CD4-positive, CD25-positive, alpha-beta regulatory T cell (primary cell): ENCODE measurements at places on chromosomes 2 and 18. TPM values are rescaled to one million over a fixed set of nuclear protein-coding genes. Genes with fewer than 3 reads are reported as not detected.

DNA sequence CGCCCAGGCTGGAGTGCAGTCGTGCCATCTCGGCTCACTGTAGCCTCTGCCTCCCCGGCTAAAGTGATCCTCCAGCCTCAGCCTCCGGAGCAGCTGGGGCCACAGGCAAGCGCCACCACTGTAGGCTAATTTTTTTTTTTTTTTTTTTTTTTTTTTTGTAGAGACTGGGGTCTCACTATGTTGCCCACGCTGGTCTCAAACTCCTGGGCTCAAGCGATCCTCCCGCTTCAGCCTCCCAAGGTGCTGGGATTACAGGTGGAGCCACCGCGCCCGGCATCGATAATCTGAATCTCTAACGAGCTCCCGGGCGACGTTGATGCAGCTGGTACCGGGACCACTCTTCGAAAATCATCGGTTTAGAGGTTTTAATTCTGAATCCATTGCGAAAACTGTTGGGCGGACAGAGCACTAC is 520 bp upstream of the CYP20A1 start:
- DNase-seq: no peak

- no peak for DNase-seq
Observed at GRCh38 chr2:191041418-191042161, 27.6 kb upstream of the STAT1 start.

GRCh38 chr2:106076941-106077340 is 117.2 kb downstream of the UXS1 start:
- DNase-seq: peak; percentile 43

DNA sequence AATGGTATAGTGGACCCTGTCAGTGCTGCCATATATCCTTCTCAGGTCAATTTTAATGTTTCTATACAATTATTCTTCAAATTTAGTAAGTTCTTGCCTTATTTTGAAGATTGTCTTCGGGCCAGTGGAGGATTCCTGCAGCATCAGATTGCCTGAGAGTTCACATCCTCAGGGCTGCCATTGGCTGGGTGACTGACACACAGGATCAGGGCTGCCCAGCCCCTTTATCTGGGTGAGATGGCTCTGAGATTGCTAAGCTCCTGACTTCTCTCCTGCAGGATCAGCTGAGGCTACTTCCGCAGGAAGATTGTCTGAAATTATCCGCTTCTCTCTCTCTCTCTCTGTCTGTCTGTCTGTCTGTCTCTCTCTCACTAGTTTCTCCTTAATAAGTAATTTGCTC is 567.4 kb downstream of the TSN start:
- no peak for DNase-seq

- DNase-seq: no peak
Observed at GRCh38 chr2:179262077-179262660, 2.5 kb downstream of the SESTD1 start.

DNA sequence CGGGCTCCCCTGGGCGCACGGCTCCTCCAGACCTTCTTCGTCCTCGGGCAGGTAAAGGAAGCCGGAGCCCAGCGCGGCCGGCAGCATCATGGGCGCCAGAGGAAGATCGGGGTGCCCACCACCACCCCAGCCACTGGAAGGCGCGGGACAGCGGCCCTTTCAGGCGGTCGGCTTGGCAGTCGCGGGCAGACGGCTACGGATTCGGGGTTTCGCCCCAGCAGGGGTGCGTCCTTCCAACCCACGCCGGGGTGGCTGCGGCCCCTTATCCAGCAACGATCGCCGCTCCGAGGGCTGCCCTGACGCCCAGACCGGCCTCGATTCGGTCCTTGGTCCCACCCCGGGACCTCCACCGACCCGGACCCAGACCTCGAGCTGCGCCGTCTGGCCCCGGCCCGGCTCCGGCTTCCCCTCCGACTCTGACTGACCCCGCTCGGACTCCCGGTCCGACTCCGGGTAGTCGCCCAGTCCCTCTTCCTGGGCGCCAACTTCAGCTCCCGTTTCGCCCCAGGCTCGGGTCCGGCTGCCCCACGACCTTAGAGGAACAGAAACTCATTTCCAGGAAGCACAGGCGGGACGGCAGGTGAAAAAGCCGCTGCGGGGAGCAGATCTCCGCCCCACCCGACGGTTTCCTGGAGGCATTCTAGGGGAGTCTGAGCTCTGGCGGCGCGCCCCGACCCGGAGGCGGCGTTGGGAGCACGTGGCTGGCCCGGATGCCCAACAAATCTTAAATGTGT is 30.2 kb upstream of the SSB start:
- peak; percentile 73 for DNase-seq

- DNase-seq: no peak
Observed at GRCh38 chr18:61742565-61743429, 150.0 kb downstream of the RNF152 start.

DNA sequence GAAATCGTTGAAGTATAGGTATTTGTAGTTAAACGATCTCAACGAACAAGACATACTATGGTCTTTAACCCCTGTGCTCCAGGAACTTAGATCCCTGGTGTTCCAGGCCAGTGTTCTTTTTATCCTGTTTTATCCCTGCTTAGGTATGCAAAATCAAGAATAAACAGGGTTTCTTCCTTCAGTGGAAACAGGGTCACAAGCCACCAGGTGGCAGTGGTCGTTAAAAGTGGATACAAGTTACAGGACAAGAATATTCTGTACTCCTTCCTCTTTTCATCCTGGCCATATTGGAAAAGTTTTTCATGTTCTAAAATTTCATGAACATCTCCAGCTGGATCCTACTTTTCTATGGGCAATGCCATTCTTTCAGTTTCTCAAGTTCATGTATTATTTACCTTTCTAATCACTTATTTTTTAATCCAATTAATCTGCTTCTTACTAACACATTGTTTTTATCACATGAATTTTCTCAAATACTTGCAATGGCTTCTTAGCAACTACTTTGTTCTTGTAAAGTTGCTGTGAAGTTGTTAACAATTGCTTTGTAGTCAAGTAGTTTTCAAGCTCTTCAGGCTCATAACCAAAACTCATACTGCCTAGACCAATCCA is 16.4 kb upstream of the HNMT start:
- DNase-seq: no peak

DNA sequence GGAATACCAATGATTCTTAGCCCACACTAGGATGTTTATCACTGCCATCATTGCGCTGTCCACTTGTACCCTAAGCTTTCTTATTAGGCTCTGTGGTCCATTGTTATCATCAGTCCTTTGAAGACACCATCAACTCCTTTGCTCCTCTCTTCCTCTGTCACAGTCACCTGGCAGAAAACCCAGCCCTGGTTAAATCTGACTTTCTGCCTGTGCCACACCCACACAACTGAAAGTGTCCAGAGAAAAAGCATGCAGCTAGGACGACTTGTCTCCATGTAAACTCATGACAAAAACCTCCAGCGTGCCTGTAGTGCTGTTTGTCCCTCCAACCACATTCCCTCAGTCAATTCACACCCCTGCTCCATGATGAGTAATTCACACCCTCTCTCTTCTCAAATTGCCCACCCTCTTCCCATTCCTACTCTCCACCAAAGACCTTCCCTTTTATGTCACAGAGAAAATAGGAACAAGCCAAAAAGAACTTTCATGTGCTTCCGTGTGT is 297.4 kb upstream of the MGAT5 start:
- DNase-seq: no peak

DNA sequence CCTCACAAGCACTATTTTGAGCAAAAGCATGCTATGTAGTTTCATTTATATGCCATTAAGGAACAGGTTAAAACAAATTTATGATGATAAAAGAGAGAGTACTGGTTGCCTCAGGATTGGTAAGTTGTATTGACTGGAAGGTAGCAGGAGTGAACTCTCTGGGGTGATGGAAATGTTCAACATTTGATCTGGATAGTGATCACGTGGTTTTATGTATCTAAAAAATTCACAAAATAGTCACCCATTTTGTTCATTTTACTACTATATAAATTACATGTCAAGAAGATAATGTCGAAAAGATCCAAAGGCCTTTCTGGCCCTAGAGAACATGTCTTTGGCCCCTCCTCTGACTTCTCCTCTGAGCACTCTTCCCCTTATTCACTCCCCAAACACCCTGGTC is 10.4 kb upstream of the RAPGEF4 start:
- DNase-seq: no peak

- no peak for DNase-seq
Observed at GRCh38 chr18:48997985-48998831, 47.4 kb upstream of the SMAD7 start.

GRCh38 chr2:3320910-3321605 is 56.6 kb downstream of the EIPR1 start:
- DNase-seq: no peak

DNA sequence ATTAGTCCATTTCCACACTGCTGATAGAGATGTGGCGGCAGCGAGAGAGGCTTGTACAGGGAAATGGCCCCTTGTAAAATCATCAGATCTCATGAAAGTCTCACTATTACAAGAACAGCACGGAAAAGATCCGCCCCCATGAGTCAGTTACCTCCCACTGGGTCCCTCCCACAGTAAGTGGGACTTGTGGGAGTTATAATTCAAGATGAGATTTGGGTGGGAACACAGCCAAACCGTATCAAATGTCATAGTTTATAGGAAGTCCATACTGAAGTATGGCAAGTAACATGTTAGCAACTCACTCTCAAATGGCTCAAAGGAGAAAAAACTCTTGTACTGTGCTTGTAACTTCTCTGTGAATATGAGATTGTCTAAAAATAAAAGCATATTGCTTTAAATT is 56.1 kb downstream of the FARP2 start:
- DNase-seq: no peak

DNA sequence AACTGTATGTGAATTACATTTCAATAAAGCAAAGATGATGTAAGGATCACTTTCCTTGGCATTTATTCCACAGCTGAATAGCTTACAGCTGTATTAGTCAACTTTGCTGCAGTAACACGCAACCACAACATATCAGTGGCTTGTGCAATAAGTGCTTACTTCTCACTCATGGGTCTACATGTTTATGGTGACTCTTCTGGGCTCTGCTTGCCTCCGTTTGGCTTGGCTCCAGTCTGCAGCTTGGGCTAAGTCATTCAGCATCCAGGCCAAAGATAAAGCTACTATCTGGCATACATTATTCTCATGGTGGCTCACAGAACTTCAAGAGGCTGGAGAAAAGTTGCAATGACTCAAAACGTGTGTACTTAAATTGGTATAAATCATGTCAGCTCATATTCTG is 355.0 kb downstream of the RNF144A start:
- DNase-seq: no peak

GRCh38 chr2:20146401-20146800 is 78.5 kb downstream of the SDC1 start:
- DNase-seq: no peak

GRCh38 chr2:1868683-1869141 is 124.4 kb upstream of the PXDN start:
- no peak for DNase-seq

DNA sequence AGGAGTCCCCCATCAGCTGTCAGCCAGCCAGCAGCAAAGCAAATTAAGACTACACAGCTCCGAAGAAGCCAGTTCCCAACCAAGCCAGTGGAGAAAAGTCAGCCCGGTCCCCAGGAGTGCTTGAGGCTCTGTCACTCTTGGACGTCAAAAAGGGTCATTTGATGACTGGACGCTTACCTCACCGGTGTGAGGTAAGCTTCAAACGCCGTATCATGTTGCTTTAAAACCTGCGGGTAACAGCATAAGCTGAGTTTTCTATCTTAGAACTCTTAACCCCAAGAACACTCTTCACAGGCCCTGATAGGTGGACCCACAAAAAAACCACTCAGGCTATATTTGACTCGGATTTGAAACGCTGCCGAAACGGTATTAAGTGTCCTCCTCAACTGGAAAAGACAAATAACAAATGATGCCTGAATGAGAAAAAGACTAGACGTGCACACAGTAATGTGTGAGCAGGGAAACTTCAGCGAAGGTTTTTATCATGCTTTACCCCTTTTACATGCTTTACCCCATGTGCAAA is 682 bp upstream of the LNPK start:
- DNase-seq: no peak

- DNase-seq: no peak
Observed at GRCh38 chr2:241108271-241109209, 6.5 kb upstream of the MTERF4 start.

- DNase-seq: no peak
Observed at GRCh38 chr18:57743008-57743407, 60.1 kb downstream of the ATP8B1 start.

- no peak for DNase-seq
Observed at GRCh38 chr18:500632-501405, at the start of gene COLEC12. Gene COLEC12 (minus strand): TSS chr18:500701. CDS start chr18:500514, 187 bp downstream.

DNA sequence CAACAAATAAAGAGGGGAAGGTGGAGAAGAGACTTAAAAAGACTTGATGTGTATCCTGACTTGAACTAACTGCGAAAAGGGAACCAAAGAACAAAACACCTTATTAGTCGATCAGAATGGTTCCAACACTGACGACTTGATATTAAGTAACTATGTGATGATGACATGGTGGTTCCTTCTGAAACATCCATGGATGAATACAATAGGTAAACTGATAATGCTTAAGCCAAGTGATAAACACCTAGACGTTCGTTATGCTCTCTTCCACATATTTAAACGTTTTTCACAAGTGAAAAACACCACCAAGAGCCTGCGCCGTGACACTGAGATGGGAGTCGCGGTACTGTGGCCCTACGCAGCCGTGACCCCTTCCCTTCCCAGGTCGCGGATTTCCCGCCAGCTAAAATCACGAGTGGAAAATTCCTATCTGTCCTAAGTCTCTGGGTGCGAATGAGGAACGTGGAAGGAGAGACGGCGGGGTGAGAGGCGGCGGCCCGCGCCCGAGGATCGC is 797 bp downstream of the TTC32 start:
- no peak for DNase-seq

DNA sequence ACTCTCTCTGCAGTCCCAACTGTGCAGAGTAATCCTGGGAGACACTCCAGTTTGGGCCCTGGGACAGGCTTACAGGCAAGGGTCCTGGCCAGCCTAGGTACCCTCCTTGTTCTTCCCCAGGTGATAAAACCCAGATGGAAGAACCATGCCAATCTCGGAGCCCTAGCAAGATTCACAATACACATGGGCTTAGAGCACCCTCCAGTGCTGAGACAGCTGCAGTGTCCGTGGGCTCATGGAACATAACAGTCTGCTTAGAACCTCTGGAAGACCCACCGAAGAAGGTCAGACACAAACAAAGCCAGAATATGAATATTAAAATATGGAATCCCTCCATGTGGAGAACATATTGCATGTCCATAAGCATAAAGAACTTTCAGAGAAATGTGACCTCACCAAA is 568.1 kb downstream of the KCNJ3 start:
- no peak for DNase-seq

DNA sequence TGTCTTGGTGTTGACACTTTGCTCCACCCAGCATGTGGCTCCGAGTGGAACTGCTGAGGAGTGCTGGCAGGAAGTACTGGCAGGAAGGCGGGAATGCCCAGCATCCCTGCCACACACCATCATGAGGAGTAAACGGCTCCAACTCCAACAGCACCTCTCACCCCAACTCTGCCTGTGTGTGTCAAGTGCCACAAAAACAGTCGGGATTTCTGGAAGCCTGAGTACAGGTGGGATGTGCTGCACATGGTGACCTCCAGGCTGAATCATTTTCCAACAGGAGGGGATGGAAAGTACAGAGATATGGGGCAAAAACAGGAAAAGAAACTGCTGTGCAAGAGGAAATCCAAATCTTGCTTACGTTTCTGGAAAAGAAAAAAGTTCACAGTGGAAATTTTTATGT is 53.6 kb downstream of the PARD6G start:
- DNase-seq: no peak

ALK gene
- polyA plus RNA-seq: not detected

RNU2-63P gene
- 14.9 TPM for polyA plus RNA-seq

NCL gene
- 299 TPM for polyA plus RNA-seq

TMEM163 gene
- polyA plus RNA-seq: 1.0 TPM

HOXD12 gene
- not detected for polyA plus RNA-seq
